Stimulated activated CD8-positive, alpha-beta memory T cell treated with anti-CD3 and anti-CD28 coated beads, Interleukin-15, amount 100 ng/mL, for 1 hour (primary cell): ENCODE measurements at places on chromosomes 1 and 21.

DNA sequence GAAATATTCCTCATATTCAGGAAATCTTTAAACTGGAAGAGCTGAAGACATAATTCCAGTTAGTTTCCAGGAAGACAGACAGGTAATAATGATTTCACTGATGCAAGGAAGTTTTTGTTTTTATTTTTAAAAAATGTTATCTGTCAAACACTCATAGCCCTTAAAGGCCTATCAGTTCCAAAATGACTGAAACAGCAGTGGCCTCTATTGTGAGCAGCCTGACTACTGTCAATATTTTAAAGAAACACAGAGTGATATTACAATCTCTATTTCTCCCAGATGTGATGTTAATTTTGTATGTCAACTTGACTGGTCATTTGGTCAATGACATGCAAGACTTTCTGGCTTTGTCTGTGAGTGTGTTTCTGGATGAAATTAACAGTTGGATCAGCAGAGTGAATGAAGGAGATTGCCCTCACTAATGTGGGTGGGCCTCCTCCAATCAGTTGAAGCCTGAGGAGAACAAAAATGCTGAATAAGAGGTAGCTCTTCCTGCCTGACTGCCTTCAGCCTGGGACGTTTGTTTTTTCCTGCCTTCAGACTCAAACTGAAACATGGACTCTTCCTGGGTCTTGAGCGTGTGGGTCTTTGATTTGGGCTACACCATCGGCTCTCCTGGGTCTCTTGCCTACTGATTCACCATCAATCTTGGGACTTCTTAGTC lies 31.3 kb upstream of the SLC30A10 start:
- no peak for DNase-seq

GRCh38 chr1:95004013-95004412 lies 68.7 kb downstream of the ALG14 start:
- DNase-seq: no peak

DNA sequence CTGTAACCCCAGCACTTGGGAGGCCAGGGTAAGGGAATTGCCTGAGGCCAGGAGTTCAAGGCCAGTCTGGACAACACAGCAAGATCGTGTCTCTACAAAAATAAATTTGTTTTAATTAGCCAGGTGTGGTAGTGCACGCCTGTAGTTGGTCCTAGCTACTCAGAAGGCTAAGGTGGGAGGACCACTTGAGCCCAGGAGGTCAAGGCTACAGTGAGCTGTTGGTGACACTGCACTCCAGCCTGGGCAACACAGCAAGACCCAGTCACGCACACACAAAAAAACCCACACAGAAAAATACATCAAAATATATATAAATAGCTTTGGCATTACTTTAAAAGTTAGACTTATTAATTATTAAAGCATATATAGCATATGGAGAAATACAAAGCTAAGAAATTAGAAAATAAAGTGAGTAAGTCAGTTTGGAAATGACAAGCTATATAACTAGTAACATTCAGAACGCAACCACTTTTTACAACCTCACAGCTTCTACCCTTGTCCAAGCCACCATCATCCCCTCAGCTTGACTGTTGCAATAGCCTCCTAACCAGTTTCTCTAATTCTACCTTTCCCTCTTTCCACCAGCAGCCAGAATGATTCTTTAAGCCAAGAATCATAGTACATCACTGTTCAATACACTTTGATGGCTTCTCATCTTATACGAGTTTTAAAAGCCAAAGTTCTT lies 14.5 kb downstream of the PIK3R3 start:
- no peak for DNase-seq

GRCh38 chr1:118786454-118787155 lies 201.5 kb downstream of the TBX15 start:
- no peak for DNase-seq

- DNase-seq: no peak
Measured at GRCh38 chr21:42741066-42741465, 87.6 kb downstream of the PDE9A start.

DNA sequence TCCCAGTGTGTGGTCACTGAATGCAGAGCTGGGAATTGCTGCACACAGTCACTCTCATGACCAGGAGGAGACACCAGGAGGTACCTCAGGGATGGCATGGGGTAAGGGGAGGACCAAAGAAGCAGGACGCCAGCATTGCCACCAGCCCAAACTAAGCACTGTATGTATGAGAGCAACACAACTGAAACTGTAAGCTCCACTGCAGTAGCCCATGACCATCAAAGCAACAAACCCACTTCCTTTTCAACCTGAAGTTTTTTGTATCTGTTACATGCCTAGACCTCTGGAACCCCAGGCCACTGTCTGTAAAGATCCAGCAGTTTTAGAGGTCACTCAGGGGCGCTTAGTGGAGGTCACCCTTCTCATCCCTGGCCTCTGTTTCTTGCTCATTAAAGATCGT lies 164.3 kb downstream of the SETD4 start:
- DNase-seq: no peak

GRCh38 chr1:20216574-20216973 lies 30.3 kb upstream of the PLA2G2C start:
- no peak for DNase-seq

GRCh38 chr1:212504171-212504803 lies 71.6 kb downstream of the NENF start:
- no peak for DNase-seq

GRCh38 chr1:92273039-92273438 lies 25.7 kb downstream of the GLMN start:
- DNase-seq: no peak

DNA sequence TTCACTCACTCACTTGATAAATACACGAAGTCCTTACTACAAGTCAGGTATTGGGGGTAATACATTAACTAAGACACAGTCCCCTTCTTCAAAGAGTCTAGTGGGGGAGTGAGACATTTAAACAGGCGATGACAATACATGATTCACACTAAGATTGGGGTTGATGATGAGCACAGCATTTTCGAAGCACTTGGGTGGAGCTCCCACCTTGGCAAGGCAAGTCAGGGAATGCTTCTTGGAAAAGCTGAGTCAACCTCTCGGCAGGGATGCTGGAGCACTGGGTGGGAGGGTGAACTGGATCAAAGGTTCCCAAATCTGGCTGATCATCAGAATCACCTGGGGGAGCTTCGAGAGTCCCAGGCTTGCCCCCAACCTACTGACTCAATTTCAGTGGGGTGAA lies 57.9 kb upstream of the ENAH start:
- no peak for DNase-seq

GRCh38 chr1:222914861-222915632 lies 100.2 kb downstream of the DISP1 start:
- DNase-seq: no peak

DNA sequence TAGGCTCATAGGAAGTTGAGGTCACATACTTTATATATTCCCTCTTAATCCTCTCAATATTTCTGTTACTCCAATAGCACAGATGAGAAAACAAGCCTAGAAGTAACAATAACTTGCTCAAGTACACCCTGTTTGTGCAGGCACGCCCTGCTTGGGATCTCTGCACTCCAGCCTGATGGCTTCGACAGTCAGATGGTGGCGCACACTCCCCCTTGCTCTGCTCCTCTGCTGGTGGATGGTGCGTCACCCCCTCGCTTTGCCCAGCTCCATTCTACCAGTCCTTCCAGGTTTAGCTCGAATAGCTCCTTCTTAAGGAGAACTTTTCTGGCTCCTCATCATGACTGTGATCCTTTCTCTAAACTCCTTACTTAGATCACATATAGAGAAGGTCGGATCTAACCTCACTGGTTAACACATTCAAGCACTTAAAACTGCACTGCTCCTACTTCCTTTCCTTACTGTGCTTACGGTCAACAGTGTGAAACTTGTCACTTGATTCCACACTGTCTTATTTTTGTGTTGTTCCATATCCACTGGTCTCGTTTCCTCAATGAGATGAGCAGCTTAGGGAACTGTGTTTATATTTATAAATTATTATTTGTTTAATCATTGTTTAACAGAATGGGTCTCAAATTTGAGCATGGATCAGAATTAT lies 3.0 kb downstream of the TSPAN2 start:
- no peak for DNase-seq

DNA sequence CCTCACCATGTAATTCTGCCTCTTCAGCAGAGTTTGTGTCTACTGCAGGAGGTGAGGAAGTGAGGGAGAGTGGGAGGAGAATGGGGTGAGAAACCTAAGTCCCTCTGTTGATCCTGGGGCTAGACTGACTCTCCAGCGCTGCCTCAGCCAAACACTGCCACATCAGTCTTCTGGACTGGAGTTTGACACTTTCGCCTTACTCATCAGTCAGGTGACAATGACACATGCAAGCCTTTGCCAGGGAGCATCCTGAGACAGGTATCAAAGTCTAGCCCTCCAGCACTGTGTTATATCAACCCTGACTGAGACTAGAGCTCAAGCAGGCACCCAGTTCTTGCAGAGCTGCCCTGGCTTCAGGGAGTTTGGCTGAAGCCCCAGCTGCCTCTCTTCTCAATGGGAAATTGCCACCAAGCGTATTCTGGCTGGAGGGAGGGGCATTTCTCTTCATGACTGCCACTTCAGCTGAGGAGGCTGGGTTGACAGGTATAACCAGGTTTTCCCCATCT lies 33.3 kb upstream of the SUCO start:
- no peak for DNase-seq

GRCh38 chr21:29524055-29524454 lies 225.3 kb downstream of the BACH1 start:
- DNase-seq: no peak
